ENCODE measurements at places on chromosomes 12 and 14.

DNA sequence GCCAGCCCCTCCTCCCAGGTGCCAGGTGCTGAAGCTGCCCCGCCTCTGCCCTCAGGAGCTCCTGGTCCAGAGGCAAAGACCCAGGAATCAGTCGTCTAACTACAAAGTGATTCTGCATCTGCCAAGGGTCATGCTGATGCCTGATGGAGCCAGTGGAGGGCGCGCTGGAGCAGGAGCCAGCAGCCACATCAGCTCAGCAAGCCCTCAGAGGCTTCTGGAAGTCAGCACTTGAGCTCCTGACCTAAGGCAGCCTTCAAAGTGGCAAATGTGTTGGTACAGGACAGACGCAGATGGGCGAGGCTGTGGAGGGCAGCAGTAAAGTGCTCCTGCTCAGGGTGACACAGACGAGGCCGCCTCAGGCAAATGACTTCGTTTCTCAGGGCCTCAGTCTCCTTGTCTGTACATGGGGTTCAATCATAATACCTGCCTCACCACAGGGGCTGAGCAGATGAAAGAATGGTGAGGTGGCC, 10.9 kb downstream of the C12orf43 start:
- DNase-seq: peak; percentile 44

GRCh38 chr12:13211859-13212664, 15.5 kb downstream of the EMP1 start:
- DNase-seq: peak; percentile 83

DNA sequence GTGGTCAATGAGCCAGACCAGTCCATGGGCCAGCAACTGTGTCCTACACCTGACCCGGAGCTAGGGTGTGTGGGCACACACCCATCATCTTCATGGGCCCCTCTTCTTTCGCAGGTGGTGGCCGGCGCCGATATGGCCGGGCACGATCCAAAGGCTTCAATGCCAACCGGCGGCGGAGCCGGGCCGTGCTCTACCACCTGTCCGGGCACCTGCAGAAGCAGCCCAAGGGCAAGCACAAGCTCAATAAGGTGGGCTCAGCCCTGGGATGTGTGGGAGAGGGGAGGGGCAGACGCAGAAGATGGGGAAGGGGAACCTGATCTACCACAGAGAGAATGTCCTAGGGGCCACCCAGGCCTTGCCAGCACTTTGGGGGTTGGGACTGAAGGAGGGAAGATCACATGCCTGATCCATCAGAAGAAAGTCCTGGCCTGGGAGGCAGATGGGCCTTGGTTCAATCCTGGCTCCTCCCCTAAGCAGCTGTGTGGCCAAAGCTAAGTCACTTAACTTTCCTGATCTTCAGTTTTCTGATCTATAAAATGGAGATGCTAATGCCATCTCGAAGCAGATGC, 3.8 kb downstream of the KCNH3 start:
- DNase-seq: no peak

GRCh38 chr12:32545413-32545980, 133.6 kb upstream of the DNM1L start:
- no peak for DNase-seq

GRCh38 chr12:63915105-63915800, 70.8 kb downstream of the SRGAP1 start:
- no peak for DNase-seq

- no peak for DNase-seq
These were observed 65.5 kb upstream of the STON2 start for GRCh38 chr14:81465507-81466228.

DNA sequence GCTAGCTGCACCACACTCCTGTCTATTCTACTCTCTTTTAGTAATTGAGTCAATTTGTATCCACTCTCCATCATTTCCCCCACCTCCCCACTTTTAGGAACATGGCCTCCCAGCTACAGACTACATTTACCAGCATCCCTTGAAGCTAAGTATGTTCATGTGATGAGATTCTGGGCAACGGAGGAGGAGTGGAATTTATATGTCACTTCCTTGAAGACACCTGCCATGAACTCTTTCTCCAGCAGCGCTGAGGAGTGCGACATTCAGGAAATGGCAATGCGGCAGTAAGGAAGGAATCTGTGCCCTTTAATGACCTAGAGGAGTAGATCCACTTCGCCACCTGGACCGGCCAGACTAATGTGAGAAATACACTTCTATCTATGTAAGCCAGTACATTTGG, 243.7 kb upstream of the DIO2 start:
- no peak for DNase-seq

DNA sequence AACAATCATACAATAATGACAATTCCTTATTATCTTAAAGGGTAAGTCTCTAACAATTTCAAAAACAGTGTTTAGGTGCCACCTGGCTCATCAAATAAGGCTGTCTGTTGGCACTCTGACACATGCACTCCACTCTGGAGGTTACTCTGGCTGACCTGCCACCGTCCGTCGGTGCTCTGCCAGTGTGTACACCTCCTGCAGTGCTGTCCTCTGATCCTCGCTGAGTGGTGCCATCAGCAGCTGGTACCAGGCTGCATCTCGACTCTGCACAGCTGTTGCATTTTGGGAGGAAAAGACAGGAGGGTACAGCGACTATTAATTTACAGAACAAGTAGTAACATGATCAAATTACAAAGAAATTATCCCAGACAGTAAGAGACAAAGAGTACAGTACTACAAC, 63.9 kb downstream of the IPO8 start:
- DNase-seq: no peak

DNA sequence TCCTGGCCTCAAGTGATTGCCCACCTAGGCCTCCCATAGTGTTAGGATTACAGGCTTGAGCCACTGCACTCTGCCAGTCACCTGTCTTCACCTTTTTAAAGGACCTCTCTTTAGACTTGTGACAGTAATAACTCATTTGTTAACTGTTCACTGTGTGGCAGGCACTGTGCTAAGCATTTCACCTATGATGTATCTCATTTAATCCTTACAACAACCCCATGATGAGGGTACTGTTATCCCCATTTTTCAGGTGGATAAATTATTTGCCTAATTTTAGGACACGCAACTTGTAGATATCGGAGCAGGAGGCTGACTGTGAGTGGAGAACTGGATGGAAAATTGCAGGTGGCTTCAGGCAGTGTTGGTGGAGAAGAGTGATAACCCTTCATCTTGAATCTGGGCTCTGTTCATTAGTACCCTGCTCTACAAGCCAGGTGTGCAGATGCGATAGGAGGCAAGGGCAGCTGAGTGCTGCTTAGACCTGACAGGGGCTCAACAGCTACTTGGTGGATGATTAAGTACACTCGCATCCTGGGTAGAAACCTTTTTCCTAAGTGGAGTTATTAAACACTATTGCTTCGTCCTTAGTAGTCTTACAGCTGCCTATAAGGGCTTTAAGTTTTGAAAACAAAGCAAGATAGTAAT, 2.7 kb downstream of the TCTN1 start:
- DNase-seq: no peak

DNA sequence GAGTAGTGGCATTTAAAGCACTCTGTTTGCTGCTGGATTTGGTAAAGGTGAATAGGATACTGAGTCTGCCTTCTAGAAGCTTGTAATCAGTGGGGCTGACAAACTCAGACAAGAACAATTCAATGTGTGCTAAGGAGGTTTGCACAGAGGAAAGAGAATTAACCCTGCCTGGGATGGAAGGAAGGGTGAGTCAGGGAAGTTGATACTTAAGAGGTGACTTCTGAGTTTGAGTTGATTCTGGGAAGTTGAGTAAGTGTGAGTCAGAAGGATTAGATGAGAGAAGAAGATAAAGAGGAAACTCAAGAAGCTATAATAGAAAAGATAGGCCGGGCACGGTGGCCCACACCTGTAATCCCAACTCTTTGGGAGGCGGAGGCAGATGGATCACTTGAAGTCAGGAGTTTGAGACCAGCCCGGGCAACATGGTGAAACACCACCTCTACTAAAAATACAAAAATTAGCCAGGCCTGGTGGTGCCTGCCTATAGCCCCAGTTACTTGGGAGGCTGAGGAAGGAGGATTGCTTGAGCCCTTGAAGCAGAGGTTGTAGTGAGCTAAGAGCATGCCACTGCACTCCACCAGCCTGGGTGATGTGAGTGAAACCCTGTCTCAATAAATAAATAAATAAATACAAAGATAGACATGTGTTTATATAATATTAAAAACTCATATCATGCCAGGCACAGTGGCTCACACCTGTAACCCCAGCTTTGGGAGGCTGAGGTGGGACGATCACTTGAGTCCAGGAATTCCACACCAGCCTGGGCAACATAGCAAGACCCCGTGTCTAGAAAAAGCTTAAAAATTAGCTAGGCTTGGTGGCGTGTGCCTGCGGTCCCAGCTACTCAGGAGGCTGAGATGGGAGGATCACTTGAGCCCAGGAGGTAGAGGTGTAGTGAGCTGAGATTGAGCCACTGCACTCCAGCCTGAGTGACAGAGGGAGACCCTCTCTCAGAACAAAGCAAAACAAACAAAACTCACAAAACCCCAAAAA, 126.8 kb upstream of the CPM start:
- no peak for DNase-seq

- no peak for DNase-seq
These were observed 84.3 kb downstream of the ETNK1 start for GRCh38 chr12:22709292-22709691.

DNA sequence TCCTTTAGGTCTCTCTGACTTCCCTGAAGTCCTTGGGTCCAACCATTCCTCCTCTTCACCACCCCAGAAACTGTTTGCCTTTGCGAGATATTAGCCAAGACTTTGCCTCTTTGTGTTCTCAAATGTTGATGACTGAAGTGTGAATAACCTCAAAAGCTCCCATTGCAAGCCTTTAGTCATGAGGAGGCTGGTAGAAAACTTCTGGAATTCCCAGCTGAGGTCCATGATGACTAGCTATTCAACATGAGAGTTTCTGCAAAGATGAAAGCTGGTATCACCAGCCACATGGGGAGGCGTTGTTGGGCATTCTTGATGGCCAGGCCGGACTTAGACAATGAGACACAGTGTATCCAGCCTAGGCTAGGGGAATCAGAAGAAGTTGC, 111.7 kb downstream of the TBX5 start:
- no peak for DNase-seq

GRCh38 chr14:53147208-53147607, 5.9 kb downstream of the DDHD1 start:
- no peak for DNase-seq

DNA sequence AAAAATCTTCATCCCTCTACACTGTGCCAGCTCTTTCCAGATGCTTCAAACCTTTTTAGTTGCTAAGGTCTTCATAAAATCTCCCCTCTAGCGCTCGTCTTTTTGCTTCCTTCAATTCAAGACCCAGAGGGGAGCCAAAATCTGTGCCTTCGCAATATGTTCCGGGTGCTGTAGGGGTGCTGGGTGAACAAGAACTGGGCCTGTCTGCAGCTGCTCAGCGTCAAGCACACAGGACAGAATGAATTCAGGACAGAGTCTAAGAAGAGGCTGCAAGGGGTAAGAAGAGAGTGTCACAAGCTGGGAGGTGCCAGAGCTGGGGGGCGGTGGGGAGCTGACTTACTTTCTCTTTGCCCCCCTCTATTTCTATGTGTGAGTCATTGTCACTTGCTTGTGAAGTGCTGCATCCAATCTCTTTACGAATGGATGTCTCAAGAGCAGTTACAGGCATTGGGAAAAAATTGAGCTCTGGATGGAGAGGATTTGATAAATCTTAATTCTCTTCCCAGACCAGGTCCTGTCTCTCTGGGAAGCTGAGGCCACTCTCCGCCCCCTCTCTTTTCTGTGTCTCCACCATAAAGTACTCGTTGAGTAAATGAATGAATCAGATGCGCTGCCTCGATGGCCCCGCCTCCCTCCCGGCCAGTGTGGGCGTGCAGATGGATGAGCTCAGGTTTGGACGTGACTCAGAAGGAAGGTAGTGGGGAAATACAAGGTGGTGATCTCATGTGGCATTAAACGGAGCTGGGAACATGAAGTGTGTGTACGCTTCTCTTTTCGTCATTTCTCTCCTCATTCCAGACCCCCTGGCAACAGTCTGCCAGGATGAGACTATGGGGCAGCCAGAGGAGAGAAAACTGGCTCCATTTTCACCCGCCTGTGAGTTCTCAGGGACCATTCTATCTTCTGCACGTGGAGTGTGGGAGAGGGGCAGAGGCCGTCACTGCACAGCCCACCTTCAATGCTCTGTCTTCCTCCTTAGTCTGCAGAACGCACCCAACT, 91.3 kb downstream of the TSPAN9 start:
- no peak for DNase-seq

GRCh38 chr12:46005151-46005797, 14.9 kb upstream of the SCAF11 start:
- DNase-seq: peak; percentile 44

GRCh38 chr12:124847113-124848074, 16.3 kb downstream of the SCARB1 start:
- no peak for DNase-seq

GRCh38 chr14:29264865-29265264, 498.3 kb downstream of the FOXG1 start:
- DNase-seq: no peak

- DNase-seq: no peak
These were observed 109.9 kb downstream of the CALM1 start for GRCh38 chr14:90506748-90507147.

GRCh38 chr12:104785886-104786285, 172.2 kb downstream of the SLC41A2 start:
- no peak for DNase-seq

DNA sequence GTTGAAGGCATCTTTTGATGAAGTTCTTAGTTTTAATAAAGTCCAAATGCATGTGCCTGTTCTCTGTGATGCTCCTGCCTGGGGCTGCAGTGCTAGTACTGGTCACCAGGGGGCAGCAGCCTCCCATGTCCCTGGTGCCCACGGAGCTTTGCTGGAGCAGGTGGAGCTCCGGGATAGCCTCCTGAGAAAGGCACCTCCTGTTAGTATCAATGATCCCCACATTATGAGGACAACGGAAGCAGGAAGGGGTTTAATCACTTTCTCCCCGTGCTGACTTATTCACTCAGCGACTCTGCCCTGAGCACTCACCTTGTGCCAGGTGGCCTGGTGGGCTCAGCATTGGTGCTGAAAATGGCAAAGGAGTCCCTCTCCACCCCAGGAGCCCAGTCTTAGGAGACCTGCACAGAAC, 123.0 kb upstream of the PZP start:
- peak; percentile 76 for DNase-seq

- no peak for DNase-seq
These were observed 21.0 kb downstream of the CHST11 start for GRCh38 chr12:104477510-104478390.

DNA sequence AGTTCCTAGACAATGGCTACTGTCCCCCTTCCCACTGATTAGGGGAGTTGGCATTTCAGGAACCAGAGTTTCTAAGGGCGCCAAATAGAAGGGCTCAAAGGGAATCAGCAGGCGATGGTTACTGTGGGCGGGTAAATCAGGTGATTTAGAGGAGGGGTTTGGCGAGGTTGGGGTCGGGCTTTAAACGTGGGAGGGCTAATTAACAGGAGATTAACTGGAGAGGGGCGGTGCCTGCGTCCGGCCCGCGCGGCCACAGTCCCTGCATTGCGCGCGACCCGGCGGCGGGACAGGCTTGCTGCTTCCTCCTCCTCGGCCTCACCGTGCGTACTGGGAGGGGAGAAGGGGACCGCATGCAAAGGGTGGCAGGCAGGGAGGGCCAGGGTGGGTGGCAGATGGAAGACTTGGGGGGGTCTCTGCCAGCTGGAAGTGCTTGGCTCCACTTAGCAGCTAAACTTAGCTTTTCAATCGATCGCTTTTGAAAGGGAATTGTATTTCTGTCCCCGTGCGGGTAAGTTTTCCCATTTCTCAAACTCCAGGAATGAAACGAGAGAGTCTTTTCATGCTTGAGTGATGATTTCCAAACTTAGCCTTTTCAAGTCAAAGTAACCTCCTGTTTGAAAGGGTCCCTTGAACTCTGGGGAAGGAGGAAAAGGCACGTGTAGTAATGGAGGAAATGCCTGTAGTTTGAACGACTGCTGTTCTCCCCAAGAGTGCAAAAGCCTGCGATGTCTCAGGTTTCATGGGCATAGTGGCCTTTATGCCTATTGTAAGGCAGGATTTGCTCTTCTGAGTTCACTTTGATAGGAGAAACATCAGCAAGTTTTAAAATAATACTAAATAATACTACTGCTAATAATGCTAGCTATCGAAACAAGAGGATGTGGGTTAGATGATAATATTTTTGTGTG, at the start of gene MGST1:
Gene MGST1 (plus strand): TSS at position 255 of the 908 bp plus-strand sequence. CDS start 6,608 bp downstream, outside the sequence.
- no peak for DNase-seq

Data from CD4-positive, alpha-beta T cell treated with Interleukin-4 for 1 hour (primary cell).